Stimulated activated CD8-positive, alpha-beta memory T cell treated with anti-CD3 and anti-CD28 coated beads, Interleukin-4, amount 100 ng/mL, for 1 hour (primary cell): ENCODE measurements at places on chromosomes 3 and 15.

DNA sequence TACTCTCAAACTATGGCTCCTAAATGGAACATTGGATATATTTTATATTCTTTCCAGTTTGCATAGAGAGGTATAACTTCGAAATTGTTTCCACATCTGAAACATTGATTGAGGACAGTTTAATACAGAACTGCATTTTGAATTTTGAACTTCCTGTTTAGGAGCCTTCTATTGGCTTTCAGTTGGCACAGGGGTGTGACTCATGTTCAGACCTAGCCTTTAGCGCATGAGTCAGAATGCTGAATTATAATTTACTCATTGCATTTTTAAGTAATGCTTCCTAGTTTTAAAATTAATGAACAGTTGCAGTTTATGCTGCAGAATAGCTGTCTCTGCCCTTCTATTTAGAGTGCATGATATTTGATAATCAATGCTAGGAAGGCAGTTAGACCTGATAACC lies 751.7 kb downstream of the CADM2 start:
- no peak for DNase-seq

DNA sequence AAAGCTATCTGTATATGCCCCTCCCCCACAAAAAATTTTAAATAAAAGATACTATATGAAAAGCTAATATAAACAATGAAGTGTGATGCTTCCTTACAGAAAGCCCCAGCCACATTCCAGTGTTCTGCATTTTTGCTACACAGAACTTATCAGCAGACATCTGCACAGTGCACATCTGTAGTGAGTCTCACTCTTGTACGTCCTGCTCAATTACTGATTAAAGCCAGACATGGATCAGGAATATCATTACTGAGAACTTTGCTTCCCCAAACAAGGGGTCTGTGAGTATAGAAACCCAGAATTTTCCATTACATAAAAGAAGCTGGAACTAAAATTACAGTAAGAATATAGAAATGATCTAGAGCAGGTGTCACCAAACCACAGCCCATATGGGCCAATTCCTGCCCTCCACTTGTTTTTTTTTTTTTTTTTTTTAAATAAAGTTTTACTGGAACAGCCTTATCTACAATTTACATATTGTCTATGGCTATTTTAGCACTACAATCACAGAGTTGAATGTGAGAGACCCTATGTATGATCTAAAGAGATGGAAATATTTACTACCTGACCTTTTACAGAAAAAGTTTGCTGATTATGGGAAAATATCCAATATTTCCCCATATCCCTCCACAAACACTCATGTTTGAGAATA lies 45.7 kb downstream of the UBP1 start:
- DNase-seq: no peak

- DNase-seq: no peak
These were observed 280.6 kb downstream of the SATB1 start for GRCh38 chr3:18144571-18144970.

DNA sequence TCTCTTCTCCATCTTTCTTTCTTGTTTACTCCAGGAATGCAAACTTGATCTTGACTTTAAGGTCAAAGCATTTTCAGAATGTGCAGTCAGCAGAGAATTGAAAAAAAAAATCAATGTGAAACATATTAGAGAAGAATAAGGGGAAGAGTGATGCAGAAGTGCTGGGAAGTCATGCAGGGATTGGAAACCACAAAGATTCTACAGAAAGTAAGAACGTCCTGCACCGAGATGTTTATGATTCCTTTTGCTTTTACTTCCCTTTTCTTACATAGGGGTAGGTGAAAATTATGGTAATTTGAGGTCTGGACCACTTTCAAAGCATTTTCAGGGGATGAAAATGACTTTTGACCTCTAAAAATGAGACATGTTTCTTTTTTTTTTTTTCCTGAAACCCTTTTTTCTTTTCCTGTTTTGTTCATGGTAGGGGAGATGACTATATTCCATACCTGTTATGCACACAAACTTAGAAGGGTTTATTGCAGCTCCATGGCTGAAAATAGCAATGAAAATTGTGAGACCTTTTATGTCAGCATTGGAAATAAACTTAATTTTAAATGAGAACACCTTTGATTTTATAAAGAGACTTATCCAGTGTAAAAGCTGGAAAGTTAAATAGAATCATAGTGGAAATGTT lies 623.5 kb upstream of the TBL1XR1 start:
- no peak for DNase-seq

GRCh38 chr3:152192050-152192449 lies 76.7 kb upstream of the MBNL1 start:
- no peak for DNase-seq

DNA sequence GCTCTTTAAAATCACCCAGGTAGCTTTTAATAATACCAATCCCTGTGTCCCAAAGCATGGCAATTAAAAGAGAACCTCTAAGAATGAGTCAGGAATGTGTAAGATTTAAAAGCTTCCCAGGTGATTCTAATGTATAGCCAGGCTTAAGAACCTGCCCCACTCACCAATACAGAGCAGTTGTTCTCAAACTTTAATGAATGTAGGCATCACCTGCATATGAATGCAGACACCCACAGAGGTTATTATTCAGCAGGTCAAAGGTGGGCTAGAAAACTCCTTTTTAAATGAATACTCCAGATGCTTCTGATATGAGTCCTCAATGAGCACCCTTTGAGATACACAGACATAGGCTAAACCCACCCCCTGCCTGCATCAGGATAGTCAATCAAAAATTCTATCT lies 298.1 kb upstream of the KCNMB2 start:
- no peak for DNase-seq
